Stimulated activated CD4-positive, alpha-beta T cell treated with anti-CD3 and anti-CD28 coated beads, TNF-alpha, amount 100 ng/mL, for 1 hour (primary cell): ENCODE measurements at places on chromosomes 13 and 19.

GRCh38 chr19:48249502-48250014 lies 6.2 kb downstream of the CARD8 start:
- DNase-seq = peak; percentile 38

- DNase-seq = no peak
Observed at GRCh38 chr13:74835579-74835978, 646.4 kb downstream of the TBC1D4 start.

GRCh38 chr19:2330632-2331284 lies 2.3 kb downstream of the SPPL2B start:
- DNase-seq = no peak

DNA sequence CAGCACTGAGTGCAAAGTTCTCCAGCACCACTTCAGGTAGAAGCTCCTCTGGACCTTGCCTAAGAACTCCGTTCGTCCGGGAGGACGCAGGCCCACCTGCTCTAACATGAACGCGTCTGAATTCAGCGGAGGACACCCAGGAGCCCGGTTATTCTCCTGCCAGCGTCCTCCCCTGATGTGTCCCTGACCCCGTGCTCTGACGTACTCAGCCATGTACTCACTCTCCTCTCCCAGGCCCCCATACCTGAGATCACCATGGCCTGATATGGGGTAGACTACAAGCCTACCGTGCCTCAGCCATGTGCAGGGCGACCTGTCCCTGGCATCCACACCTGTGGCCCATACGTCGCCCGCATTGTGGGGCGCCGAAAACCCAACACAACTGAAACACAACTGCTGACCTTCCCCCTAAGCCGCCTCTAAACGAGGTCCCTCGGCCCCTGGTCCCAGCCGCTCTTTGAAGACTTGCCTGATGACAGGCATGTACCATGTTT lies 744 bp upstream of the ZNF584 start:
- DNase-seq = no peak

DNA sequence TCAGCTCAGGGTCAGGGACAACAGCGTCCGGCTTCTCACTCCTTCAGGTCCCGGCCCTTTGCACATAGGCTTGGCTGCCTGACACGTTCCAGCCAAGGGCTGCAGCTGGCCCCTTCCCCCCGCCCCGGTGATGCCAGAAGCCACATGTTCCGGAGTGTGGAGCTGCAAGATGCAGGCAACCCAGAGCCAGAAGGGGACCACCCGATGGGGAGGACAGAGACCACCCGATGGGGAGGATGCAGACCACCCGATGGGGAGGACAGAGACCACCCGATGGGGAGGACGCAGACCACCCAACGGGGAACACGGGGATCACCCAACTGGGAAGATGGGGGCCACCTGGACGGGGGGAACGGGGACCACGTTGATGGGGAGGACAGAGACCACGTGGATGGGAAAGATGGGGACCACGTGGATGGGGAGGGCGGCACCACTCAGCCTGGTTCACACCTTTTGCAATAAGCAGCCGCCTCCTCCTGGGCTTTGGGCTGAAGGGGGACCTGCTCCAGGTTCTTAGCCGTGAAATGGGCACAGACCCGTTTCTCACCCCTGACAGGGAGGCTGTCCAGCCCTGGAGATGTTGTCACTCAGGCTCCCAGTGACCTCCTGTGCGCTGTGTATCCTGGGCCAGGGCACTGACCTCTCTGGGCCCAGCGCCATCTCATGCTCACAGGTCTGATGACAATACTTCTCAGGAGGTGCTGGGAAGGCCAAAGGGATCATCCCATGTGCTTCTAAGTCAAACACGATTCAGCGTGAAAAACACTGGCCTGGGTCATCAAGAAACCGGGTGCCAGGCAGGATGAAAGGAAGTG lies 34.5 kb downstream of the C13orf46 start:
- DNase-seq = no peak
